DND-41 (cell line): ENCODE measurements at places on chromosomes 11 and 22.

- DNase-seq, result no peak
Measured at GRCh38 chr11:25860677-25861450, 471.1 kb upstream of the ANO3 start.

GRCh38 chr11:62688491-62688890, 839 bp downstream of the LRRN4CL start:
- DNase-seq, result no peak

DNA sequence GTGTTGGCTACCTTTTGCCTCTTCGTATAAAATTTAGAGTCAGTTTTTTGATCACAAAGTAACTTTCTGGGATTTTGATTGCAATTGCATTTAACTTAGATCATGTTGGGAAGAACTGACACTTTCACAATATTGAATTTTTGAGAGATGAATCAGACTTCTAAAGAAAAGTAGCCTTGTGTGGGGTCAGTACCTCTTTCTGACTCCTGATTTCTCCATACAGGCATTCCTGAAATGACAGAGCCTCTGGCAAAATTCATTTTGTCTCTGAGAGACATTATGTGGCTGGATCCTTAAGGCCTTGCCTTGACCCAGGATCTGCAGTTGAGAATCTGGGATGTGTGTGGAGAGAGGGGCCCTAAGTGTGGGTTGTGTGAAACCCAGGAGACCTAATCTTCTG, 37.8 kb downstream of the PPFIBP2 start:
- no peak for DNase-seq

DNA sequence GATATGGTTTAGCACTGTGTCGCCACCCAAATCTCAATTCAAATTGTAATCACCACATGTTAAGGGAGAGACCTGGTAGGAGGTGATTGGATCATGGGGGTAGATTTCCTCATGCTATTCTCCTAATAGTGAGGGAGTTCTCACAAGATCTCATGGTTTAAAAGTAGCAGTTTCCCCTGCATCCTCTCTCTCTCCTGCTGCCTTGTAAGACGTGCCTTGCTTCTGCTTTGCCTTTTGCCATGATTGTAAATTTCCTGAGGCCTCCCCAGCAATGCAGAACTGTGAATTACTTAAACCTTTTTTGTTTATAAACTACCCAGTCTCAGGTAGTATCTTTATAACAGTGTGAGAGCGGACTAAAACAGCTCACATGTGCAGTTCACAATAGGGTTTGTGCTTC, 1668.7 kb upstream of the RAG2 start:
- DNase-seq, result no peak

DNA sequence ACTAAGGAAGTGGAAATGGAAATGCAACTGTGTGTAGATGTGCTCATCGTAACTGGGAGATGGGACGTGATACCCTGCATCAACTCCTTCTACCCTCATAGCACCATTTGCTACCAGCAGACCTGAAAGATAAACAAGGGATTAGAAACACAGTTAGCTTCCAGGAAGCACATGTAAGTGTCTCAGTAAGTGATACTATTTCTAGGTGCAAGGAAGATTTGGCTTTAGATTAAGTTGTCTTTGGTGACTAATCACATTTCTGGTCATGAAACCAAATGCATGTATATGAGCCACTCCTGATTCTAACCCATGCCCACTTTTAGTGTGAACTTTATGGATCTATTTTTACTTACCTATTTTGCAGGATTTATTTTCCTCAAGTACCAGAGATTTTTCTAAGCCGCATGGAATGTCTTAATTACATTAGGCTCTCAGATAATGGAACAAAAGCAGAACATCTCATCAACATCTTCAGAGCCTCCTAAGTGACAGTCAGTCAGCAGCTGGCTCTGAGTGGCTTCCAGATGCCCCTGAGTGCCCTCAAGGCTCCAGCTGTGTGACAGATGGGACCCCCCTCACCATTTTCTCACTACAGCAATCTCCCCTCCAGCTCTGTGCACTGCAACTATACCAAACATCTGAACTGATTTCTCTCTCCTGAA, 21.2 kb downstream of the SLC5A12 start:
- DNase-seq, result no peak

- no peak for DNase-seq
Measured at GRCh38 chr11:45812581-45813548, 7.9 kb downstream of the SLC35C1 start.

DNA sequence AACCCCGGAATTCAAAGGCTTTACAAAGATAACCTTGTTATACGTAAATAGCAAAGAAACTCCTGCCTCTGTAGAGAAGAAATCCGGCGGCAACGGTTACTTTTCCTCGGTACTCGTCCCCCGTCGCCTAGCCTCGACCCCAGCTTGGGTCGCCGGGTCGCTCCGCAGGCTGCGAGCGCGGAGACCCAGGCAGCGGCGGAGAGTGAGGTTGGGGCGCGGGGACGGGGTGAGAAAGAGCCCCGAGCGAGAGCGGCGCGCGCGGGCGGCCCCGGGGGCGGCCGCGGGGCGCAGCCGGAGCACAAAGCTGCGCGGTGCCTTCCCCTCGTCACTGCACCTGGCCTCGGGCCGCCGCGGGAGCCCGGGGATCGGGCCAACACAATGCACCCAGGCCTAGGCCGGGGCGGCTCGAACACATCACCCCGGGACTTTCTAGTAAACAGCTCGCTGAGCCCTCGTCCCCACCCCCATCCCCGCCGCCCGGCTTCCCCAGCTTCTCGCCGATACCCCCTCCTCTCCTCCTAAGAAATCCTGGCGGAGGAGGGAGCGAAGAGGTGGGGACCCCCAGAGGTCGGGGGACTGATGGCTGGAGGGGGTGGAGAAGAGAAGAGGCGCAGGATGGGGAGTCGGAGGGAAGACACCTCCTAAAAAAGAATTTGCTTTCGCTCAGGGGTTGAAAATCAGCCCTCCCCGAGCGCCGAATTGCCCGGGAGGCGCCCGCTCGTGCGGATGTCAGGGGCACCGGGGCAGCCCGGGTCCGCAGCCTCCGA, 845 bp downstream of the MPPED2 start:
- no peak for DNase-seq

DNA sequence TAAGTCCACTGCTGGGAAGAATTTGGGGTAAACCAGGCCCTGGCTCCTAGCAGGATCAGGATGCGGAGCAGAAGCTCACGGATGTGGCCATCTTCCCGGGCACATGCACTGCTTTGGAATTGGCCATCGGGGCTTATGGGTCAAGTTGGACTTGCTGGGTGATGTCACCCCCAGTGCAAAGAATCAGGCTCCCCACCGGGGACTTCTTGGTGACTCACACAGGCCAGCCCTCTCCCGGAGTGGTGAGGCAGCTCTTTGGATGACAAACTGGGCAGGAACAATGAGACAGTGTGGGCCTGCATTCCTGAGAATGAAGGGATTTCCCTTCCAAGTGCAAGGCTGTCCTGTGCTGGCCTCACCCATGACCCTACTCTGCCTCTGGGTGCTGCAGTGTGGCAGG, 128.8 kb upstream of the ANO1 start:
- no peak for DNase-seq

DNA sequence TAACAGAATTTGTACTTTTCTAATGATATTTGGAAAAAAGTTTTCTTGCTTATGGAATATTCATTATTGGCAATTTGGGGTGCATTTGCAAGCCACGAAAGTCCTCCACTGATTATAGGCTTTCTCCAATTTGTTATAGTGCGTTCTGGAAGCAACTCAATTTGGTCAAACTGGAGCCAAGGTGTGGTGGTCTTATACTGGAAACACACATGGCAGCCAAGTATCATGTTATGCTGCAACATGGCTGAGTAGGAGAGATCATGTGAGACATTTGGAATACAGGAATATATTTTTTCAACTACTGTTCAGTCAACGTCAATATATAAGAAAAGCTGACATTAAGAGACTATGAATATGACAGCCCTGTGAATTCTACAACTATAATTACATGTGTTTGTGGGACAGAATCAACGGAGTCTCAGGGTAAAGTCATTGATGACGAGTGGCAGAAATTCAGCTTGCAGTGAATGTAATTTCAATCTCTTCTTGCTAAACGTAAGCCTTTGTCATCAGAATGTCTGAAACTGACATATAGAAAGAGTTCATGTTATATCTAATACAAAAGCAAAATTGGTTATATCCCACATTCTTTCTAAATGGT, 83.8 kb upstream of the FIBIN start:
- DNase-seq, result no peak

DNA sequence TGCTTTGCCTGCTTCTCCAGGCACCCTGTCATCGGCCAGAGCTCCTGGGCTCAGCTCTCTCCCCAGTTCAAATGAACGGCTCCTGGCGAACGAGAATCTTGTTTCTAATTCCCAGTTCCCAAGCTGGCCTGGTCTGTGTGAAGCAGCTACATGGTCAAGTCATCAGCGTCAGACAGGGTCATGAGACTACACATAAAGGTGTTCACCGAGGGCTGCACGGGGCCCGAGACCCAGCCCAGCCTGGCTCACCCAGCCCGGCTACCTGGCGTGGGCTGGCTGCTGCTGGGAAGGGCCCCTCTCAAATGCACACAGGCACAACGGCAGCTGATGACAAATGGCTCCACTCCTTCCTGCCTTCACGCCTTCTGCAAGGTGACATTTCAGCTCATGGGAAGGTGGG, 14.6 kb upstream of the CELSR1 start:
- no peak for DNase-seq
